ENCODE measurements at places on chromosomes 11 and 22. TPM values are rescaled to one million over a fixed set of nuclear protein-coding genes. Genes with fewer than 3 reads are reported as not detected.

- no peaks in the 10 kb centered on the region for H3K36me3 ChIP-seq
- H3K4me1 ChIP-seq = no peaks in the 10 kb centered on the region
- no peak for DNase-seq
- H3K27ac ChIP-seq = no peak overlapping the region
- no peaks in the 10 kb centered on the region for H3K27me3 ChIP-seq
Measured at GRCh38 chr11:126165757-126166156, 45.7 kb downstream of the RPUSD4 start.

DNA sequence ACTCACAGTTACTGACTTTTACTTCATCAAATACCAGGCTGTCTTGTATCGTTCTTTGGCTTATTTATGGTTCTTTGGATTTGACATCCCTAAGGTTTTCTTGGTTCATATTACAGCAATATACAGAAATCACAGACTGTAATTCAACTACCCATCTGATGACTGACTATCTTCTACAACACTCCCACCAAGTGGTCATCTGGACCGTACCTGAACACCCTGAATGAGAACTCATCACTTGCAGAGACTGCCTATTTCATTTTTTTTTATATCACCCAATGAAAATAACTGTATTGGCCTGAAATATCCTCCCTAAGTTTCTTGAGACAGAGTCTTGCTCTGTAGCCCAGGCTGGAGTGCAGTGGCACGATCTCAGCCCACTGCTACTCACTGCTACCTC, 9.5 kb upstream of the UPB1 start:
- DNase-seq = peak; percentile 36
- H3K27ac ChIP-seq = no peak overlapping the region
- H3K27me3 ChIP-seq = no peaks in the 10 kb centered on the region

DNA sequence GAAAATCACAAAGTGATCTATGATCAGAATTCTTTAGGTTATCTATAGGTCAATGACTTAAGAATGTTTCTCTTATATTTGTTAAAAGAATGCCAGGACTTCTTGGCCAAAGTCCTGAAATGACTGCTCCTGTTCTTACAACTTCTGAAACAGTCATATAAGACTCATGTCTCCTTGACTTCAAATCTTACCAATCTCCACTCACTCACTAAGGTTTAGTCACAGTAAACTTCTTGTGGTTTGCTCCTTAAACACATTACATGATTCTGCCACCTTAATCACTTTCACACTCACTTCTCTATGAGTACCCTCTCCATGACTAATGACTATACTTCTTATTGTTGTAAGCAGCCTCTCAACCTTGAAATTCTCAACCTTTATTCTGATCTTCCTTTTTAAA, 648.7 kb upstream of the CCDC179 start:
- no peak overlapping the region for H3K4me3 ChIP-seq
- no peaks in the 10 kb centered on the region for H3K36me3 ChIP-seq
- H3K4me1 ChIP-seq = no peaks in the 10 kb centered on the region
- no peak overlapping the region for H3K27ac ChIP-seq
- H3K27me3 ChIP-seq = no peaks in the 10 kb centered on the region

- no peaks in the 10 kb centered on the region for H3K27me3 ChIP-seq
- no peaks in the 10 kb centered on the region for H3K4me1 ChIP-seq
- peak overlapping the region; percentile 43 for H3K4me3 ChIP-seq
- peak; percentile 89 for DNase-seq
- H3K36me3 ChIP-seq = peaks cover 18% of the 10 kb centered on the region
Measured at GRCh38 chr11:518463-519202, 11.6 kb upstream of the RNH1 start.

- H3K4me1 ChIP-seq = no peaks in the 10 kb centered on the region
- H3K27me3 ChIP-seq = no peaks in the 10 kb centered on the region
- no peaks in the 10 kb centered on the region for H3K36me3 ChIP-seq
- H3K4me3 ChIP-seq = no peak overlapping the region
Measured at GRCh38 chr22:33227791-33228190, 169.6 kb upstream of the SYN3 start.

DNA sequence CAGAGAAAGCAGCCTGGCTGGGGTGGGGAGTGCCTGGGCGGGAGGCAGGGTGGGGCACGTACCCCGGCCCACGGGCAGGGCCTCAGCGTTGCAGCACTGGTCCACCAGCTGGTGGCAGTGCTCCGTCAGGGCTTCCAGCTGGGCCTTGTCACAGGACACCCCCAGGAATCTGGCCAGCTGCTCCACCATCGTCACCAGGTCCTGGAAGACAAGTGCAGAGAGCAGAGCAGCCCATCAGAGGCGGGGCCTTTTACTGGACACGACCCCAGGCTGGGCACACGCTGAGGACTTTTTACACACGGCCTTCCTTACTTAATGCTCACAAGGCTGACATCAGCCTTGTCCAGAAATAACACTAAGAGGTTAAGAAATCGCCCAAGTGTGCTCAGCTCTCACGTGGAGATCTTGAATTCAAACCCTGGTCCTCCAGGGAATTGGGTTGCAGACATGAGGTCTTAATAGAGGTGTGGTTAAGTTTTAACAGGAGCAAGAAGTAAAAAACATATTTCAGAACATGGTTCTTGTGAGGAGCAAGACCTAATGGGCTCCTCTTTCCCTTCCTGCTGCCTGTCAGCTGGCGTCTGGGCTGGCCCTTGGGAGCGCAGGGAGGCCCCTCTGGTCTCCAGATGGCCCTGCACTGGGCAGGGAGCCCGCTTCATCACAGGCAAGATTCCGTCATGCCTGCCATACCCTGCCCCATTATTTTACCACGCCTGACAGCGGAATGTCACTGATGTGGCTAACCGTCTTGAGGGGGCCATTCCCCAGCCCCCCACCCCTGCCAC, 17.1 kb upstream of the EFCAB6 start:
- peaks cover 13% of the 10 kb centered on the region for H3K27me3 ChIP-seq
- H3K4me3 ChIP-seq = no peak overlapping the region
- H3K27ac ChIP-seq = peak overlapping the region; percentile 85
- DNase-seq = peak; percentile 82

GRCh38 chr11:58334708-58335107, 24.2 kb downstream of the OR5B17 start:
- no peak for DNase-seq
- no peak overlapping the region for H3K4me3 ChIP-seq
- no peaks in the 10 kb centered on the region for H3K36me3 ChIP-seq
- H3K4me1 ChIP-seq = no peaks in the 10 kb centered on the region

- no peak overlapping the region for H3K4me3 ChIP-seq
- H3K4me1 ChIP-seq = no peaks in the 10 kb centered on the region
- DNase-seq = no peak
- H3K27ac ChIP-seq = no peak overlapping the region
- no peaks in the 10 kb centered on the region for H3K36me3 ChIP-seq
Measured at GRCh38 chr11:107991868-107992414, 16.8 kb upstream of the CUL5 start.

DNA sequence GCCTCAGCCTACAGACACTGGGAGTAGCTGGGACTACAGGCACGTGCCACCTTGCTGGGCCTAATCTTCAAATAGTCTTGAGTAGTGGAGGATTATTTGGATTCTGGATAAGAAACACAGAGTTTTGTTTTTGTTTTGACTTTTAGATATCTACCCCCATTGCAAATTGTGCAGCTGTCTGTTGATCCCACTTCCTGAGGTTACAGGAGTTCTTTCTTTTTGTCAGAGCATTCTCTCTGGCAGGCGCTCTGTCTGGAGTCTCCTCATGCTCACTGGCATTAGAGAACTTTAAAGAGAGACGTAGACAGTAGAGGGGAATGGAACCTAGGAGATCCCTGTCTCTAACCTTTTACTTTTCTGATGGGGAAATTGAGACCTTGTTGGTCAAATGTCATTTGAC, 7.8 kb upstream of the ADAMTS8 start:
- H3K4me1 ChIP-seq = peaks cover 14% of the 10 kb centered on the region
- H3K27me3 ChIP-seq = no peaks in the 10 kb centered on the region
- DNase-seq = no peak

DNA sequence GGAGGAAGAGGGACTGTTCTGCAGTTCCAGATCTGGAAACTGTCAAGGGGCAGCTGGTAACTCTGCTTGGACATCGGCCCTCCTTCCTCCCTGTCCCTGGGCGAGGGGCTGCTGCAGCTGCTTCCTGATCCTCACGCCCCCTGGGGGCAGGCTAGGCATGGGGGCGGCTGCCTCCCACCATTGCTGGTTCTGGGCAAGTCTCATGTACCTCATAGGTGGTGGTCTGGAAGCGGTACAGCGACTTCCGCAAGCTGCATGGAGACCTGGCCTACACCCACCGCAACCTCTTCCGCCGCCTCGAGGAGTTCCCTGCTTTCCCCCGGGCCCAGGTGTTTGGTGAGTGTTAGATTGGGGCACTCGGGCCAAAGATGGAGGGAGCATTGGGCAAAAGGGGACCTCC, 5.0 kb downstream of the SNX15 start:
- H3K4me1 ChIP-seq = peaks cover 14% of the 10 kb centered on the region
- DNase-seq = no peak
- H3K27me3 ChIP-seq = no peaks in the 10 kb centered on the region
- no peak overlapping the region for H3K4me3 ChIP-seq
- no peak overlapping the region for H3K27ac ChIP-seq
- H3K36me3 ChIP-seq = peaks cover 76% of the 10 kb centered on the region

GRCh38 chr11:120141768-120142423, 4.0 kb upstream of the TRIM29 start:
- no peaks in the 10 kb centered on the region for H3K4me1 ChIP-seq
- H3K36me3 ChIP-seq = no peaks in the 10 kb centered on the region
- peaks cover 47% of the 10 kb centered on the region for H3K27me3 ChIP-seq

GRCh38 chr11:121385688-121386087, 66.4 kb upstream of the SORL1 start:
- H3K27me3 ChIP-seq = no peaks in the 10 kb centered on the region
- H3K27ac ChIP-seq = no peak overlapping the region
- peaks cover 6% of the 10 kb centered on the region for H3K4me1 ChIP-seq

- DNase-seq = peak; percentile 52
- H3K4me1 ChIP-seq = peaks cover 2% of the 10 kb centered on the region
- no peaks in the 10 kb centered on the region for H3K36me3 ChIP-seq
- no peak within 1 kb of the TSS for H3K4me3 ChIP-seq
Measured at GRCh38 chr11:122981388-122982264, at the start of gene BSX. BSX (minus strand) TSS chr11:122981834; CDS start chr11:122981671, 163 bp downstream.

- DNase-seq = no peak
- H3K4me1 ChIP-seq = peaks cover 28% of the 10 kb centered on the region
- no peak overlapping the region for H3K27ac ChIP-seq
- H3K4me3 ChIP-seq = no peak overlapping the region
- no peaks in the 10 kb centered on the region for H3K36me3 ChIP-seq
Measured at GRCh38 chr11:36034551-36035331, 90.9 kb downstream of the LDLRAD3 start.

DNA sequence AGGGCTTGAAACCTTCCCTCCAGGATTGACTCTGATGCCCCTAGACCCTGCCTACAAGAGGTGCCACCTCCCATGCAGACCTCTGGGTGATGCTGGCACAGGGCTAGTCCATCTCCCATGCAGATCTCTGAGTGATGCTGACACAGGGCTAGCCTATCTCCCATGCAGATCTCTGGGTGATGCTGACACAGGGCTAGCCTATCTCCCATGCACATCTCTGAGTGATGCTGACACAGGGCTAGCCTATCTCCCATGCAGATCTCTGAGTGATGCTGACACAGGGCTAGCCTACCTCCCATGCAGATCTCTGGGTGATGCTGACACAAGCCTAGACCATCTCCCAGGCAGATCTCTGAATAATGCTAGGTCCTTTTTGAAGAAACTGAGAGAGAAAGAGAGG, 321.7 kb downstream of the NTM start:
- DNase-seq = no peak
- H3K4me3 ChIP-seq = no peak overlapping the region
- no peaks in the 10 kb centered on the region for H3K36me3 ChIP-seq
- no peak overlapping the region for H3K27ac ChIP-seq

DNA sequence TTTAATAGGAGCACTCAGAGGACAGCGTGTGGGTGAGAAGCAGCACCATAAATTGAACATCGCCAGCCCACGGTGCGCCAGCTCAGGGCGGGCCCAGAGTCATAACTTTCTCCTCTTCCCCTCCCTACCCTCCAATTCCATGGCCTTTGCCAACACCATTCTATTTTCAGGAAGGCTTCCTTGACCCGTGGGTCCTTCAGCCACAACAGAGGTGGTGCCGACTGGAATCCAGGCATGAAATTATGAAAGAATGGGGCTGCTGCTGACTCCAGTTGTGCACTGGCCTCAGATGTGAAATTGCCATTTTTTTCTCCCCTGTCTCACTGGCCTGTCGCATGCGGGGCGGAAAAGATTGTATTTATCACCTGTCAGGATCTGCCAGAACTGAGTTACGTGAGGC, 345.9 kb downstream of the MIAT start:
- peaks cover 34% of the 10 kb centered on the region for H3K27me3 ChIP-seq
- H3K4me1 ChIP-seq = no peaks in the 10 kb centered on the region
- H3K4me3 ChIP-seq = no peak overlapping the region
- no peak overlapping the region for H3K27ac ChIP-seq
- no peaks in the 10 kb centered on the region for H3K36me3 ChIP-seq

DNA sequence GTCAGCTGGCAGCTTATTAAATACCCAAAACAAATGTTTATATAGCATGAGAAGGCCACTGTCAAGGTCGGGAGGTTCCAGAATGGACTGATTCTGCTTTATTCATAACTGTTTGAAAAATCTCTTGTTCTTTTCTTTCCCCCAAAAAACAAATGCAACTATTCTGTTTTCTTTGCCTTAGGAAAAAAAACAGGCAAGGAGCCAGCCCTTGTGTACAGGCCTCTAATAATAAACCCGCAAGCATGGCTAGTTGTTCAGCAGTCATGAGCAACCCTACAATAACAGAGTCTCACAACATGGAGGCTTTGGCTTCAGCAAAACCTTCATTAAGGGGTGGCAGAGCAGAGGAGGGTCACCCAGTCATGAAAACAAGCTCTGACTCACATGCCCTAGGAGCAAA, 191.7 kb downstream of the KIRREL3 start:
- no peaks in the 10 kb centered on the region for H3K27me3 ChIP-seq
- no peak overlapping the region for H3K27ac ChIP-seq
- DNase-seq = no peak
- no peaks in the 10 kb centered on the region for H3K36me3 ChIP-seq

DNA sequence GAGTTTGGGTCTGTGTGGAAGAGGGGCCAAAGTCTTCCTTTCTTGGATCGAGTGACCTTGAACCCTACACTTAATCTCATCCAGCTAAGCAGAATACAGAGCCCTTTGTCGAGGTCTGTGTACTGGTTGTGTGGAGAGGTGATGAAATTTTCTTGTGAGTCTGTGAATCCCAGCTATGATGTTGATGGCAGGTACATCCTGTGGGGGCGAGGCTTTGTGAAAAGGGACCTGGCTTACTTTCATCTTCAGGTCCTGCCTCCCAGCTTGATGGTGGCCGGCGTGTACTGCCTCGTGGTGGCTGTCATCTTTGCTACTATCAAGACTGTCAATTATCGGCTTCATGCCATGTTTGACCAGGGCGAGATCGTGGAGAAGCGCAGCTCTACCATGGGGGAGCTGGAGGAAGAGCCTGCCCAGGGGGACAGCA, 1.0 kb downstream of the PCNX3 start:
- H3K27me3 ChIP-seq = no peaks in the 10 kb centered on the region
- H3K27ac ChIP-seq = no peak overlapping the region
- no peak for DNase-seq

GRCh38 chr11:70491696-70492472, 93.6 kb downstream of the CTTN start:
- H3K4me3 ChIP-seq = no peak overlapping the region
- H3K27me3 ChIP-seq = no peaks in the 10 kb centered on the region
- no peak for DNase-seq

Gene SMTNL1
- not detected for total RNA-seq

Gene KCNJ4
- total RNA-seq = 89.0 TPM

Gene MRGPRF
- 1.5 TPM for total RNA-seq

Gene KCTD14
- 0.53 TPM for total RNA-seq

Gene OR5A1
- total RNA-seq = not detected

Gene SYT13
- total RNA-seq = 5.5 TPM

Gene TTC36
- 0.38 TPM for total RNA-seq

Gene OR4D5
- not detected for total RNA-seq

Gene RAB38
- total RNA-seq = 0.31 TPM

Gene TRIM64C
- not detected for total RNA-seq

Gene BID
- total RNA-seq = 14.3 TPM

Gene NCF4
- 2.3 TPM for total RNA-seq

Gene CDC42EP2
- 4.4 TPM for total RNA-seq

Gene CLDN25
- not detected for total RNA-seq
